ENCODE measurements at places on chromosomes 1 and 21. TPM values are rescaled to one million over a fixed set of nuclear protein-coding genes. Genes with fewer than 3 reads are reported as not detected.

Gene KPRP
- polyA plus RNA-seq, result not detected

Gene PDE9A
- polyA plus RNA-seq, result 19.8 TPM

Gene TINAGL1
- polyA plus RNA-seq, result 37.7 TPM

Gene RNU1-2
- polyA plus RNA-seq, result 3.2 TPM

Gene S100A2
- 0.67 TPM for polyA plus RNA-seq

Gene KRTAP13-1
- polyA plus RNA-seq, result not detected

Gene ELAPOR1
- polyA plus RNA-seq, result 66.0 TPM

Gene LCE2C
- not detected for polyA plus RNA-seq

Gene EVA1B
- polyA plus RNA-seq, result 33.0 TPM

Gene YRDC
- polyA plus RNA-seq, result 14.7 TPM

Gene LAPTM5
- 39.9 TPM for polyA plus RNA-seq

Gene FCRL5
- 0.09 TPM for polyA plus RNA-seq

Gene FCGR3A
- polyA plus RNA-seq, result 3.1 TPM

Gene HFM1
- 1.5 TPM for polyA plus RNA-seq

Gene GPR161
- 7.7 TPM for polyA plus RNA-seq

Gene TNFRSF8
- 0.25 TPM for polyA plus RNA-seq
